SHP77 (cell line): ENCODE measurements at places on chromosomes 1 and 21.

- peak; percentile 73 for DNase-seq
These were observed 85.7 kb downstream of the BRINP2 start for GRCh38 chr1:177256153-177257075.

DNA sequence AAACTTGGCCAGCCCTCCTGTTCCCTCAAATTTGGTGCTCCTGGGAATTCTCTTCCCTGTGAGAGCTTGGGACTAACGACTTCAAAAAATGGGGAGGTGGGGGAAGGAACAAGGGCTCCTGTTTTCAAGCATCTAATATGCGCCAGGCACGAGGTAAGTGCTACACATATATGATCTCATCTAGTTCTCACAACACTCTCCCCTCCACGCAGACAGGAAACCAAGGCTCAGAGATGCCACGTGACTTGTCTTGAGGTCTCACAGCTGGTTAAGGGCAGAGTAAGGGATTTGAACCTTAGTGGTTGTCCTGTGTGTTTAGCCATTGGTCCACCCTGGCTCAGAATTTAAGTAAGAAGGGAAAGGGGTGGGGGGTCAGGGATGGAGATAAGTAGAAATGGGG lies 125.9 kb downstream of the DMRTB1 start:
- no peak for DNase-seq

GRCh38 chr1:74396933-74397332 lies 115.5 kb downstream of the LRRC53 start:
- no peak for DNase-seq

DNA sequence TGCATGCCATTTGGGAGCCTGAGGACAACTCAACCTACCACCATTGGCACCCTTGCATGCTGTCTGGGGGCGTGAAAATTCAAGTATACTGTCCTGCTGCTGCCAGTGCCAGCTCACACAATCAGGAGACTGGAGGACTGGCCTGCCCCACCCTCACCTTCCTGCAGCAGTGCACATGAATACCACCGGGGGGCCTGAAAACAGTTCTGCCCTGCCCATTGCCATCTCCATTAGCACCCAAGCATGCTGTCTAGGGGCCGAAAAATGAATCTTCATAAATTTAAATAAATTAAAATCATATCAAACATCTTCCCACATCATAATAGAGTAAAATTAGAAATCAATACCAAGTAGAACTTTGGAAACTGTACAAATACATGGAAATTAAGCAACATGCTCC lies 322.1 kb upstream of the TMPRSS15 start:
- no peak for DNase-seq

- no peak for DNase-seq
These were observed 38.5 kb upstream of the ID3 start for GRCh38 chr1:23597635-23598388.

GRCh38 chr1:58927041-58927721 lies 143.3 kb upstream of the JUN start:
- DNase-seq = no peak

DNA sequence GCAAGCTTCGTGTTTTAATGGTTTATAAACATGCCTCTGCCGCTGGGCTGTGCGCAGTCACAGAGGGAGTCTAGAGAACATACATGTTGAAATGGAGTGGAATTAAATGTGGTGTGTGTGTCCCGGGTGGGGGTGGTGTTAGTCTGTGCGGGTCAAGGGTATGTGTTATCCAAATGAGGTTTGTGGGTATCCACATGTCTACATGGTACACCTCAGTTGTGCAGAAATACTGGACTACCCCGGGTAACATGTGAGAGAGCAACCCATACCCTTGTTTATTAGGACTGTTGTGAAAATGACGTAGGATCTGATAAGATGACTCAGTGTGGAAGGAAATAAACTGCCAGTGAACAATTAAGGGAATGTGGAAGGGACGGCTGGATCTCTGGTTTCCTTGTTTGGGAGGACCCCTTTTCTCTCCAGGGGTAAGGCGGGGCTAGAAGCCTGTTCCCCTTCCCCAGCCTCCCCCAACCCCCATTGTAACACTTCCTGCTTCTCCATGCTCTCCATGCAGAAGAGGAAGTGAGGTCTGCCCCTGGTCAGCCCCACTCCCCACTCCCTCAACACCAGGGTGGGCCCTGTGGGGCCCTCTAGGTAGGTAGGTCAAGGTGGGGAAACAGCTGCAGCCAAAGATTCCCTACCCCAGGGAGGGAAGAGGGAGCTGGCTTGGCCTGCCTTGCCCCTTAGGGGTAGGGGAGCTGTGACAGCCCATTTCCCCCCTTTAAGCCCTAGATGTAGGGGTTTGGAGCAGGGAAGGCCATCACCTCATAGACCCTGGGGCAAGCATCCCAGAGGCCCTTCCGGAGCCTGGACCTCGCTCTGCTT lies 690 bp downstream of the EPS8L3 start:
- DNase-seq = no peak

- no peak for DNase-seq
These were observed 1.1 kb downstream of the AKR1A1 start for GRCh38 chr1:45551684-45552083.

DNA sequence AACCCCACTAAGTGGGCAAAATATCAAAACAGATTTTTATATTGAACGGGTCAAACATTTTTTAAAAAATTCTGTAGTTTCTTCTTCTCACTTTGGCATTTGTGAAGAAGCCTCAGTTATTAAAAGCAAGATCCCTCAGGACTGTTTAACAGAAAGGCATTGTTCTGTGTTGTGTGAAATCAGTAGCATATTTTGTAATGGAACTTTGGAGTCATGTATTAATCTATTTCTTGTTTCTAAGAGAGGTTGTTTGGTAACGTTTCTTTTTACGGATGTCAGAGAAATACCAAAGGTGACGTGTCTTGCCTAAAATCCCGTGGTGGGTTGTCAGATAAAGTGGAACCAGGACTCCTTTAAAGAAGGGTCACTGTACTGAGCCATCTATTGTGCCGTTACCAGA lies 23.7 kb downstream of the GPR137B start:
- DNase-seq = no peak

GRCh38 chr1:211701733-211702132 lies 26.3 kb upstream of the NEK2 start:
- DNase-seq = no peak

- DNase-seq = peak; percentile 74
These were observed 2.8 kb upstream of the FAM131C start for GRCh38 chr1:16076031-16076864.

GRCh38 chr1:119226913-119227312 lies 86.5 kb upstream of the WARS2 start:
- no peak for DNase-seq

DNA sequence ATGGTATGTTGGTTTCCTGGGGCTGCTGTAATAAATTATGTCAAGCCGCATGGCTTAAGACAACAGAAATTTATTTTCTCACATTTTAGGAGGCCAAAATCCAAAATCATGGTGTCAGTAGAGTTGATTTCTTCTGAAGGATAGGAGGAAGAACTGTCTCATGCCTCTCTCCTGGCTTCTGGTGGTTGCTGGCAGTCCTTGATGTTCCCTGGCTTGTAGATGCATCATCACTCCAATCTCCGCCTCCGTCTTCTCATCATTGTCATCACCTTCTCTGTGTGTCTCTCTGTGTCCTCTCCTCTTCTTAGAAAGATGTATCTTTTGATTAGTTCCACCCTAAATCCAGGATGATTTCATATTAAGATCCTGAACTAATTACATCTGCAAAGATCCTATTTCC lies 124.7 kb upstream of the CTTNBP2NL start:
- no peak for DNase-seq

- DNase-seq = peak; percentile 94
These were observed 20.2 kb downstream of the BTG2 start for GRCh38 chr1:203325418-203326091.
